GM12878 (cell line): ENCODE measurements at places on chromosomes 1 and 21. TPM values are rescaled to one million over a fixed set of nuclear protein-coding genes. Genes with fewer than 3 reads are reported as not detected.

- DNase-seq: no peak
Observed at GRCh38 chr1:56797065-56797685, 22.0 kb downstream of the FYB2 start.

DNA sequence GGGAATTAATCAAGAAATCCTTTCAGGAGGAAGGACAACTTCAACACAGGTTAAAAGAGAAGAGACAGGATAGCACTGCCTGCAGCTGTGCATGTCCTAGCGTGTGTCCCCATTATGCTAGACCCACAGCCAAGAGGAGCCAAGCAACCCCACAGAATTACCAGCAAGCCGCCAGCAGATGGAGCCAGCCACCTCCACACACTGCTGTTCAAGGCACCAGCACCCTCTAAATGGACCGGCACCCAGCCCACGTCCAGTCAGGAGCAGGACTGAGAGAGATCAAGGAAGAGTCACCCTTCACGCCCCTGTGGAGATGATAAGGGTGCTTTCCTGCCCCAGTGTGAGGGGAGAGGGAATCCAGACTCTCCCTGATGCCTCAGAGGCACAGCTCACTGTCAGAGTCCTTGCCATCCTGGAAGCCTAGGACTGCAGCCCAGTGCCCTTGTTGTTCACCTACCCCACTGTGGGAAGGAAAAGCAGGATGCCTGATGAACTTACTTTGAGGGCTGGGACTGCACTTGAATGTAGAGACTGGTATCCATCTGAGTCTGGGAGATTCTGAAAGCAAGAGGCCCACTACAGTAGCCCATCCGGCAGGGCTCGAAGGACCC lies 37.1 kb upstream of the CTTNBP2NL start:
- no peak for DNase-seq

DNA sequence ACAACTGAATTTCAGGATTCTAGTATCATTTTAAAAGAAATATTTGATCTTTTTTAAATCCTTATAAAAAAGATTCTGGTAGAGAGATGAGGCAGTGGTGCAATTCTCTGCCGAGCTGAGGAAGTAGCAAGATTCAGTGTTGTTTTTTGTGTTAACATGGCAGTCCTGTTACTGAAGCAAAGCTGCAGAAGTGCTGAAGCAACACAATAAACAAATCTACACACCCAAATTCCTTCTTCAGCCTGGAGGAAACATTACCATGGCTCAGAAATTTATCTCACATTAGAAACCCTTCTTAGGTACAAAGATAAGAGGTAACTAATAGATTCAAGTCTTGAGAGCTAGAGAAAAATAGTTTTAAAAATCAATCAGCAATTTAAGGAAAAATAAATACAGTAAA lies 216.0 kb downstream of the DENND1B start:
- no peak for DNase-seq

- no peak for DNase-seq
Observed at GRCh38 chr1:96309783-96310182, 411.8 kb upstream of the PTBP2 start.

Gene PALMD
- 0.05 TPM in 1 of 2 replicates, not detected in the other for total RNA-seq

GRCh38 chr1:159653201-159653600 lies 61.2 kb downstream of the CRP start:
- DNase-seq: no peak

- no peak for DNase-seq
Observed at GRCh38 chr1:228364706-228365213, 41.9 kb downstream of the TRIM11 start.

GRCh38 chr1:229155472-229155871 lies 115.4 kb upstream of the RAB4A start:
- DNase-seq: no peak

- DNase-seq: no peak
Observed at GRCh38 chr1:30120245-30121000, 603.0 kb downstream of the MATN1 start.

Gene ADORA1
- total RNA-seq: not detected in 2 replicates

- no peak for DNase-seq
Observed at GRCh38 chr1:208177656-208178055, 66.5 kb downstream of the PLXNA2 start.

GRCh38 chr21:45699251-45699942 lies 55.9 kb downstream of the PCBP3 start:
- DNase-seq: peak; percentile 11

DNA sequence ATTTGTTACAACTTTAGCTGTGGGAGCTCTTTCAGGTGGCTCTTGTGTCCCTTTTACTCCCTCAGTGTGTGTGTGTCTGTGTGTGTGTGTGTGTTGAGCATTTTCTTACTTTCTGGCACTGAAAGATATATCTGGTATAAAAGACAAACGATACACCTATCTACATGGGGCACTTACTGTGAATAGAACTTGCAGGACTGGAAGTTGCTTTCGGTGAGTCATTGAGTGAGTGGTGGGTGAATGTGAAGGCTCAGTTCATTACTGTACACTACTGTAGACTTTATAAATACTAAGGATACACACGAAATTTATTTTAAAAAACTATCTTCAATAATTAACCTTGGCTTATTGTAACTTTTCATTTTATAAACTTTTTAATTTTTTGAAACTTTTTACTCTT lies 38.7 kb downstream of the BTBD8 start:
- no peak for DNase-seq

- no peak for DNase-seq
Observed at GRCh38 chr1:1236945-1237873, 5.2 kb downstream of the B3GALT6 start.

- no peak for DNase-seq
Observed at GRCh38 chr1:51564124-51564523, 45.1 kb upstream of the EPS15 start.

DNA sequence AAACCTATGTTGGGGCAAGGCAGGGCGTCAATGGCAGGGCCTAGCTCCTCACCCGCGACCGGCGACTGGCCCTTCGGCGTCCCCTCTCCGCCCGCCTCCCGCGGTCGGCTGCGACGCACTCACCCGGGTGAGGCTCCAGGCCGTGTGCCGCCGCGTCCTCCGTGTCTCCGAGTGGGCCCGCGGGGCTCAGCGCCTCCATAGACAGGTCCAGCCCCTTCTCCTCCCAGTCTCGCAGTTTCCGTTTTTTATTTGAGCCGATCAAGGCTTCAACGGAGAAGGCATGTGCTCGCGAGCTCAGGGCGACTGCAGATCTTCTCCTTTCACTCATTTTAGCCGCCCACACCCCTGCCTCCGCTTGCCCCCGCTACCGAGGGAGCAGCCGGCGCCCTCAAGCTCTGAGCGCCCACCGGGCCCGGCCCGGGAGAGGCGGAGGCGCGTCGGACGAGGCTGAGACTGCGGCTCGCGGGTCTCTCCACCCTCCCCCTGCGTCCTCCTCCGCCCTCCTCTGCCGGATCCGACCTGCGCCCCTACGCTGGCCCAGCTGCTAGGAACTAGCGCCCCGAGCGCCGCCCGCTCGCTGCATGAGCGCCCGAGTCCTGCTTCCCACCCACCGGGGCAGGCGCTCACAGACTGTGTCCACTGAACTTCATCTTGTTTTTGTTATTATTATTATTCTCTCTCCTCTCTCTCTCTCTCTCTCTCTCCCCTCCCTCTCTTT lies 516 bp downstream of the TBX15 start:
- DNase-seq: no peak

GRCh38 chr1:192376374-192376773 lies 59.6 kb downstream of the RGS21 start:
- no peak for DNase-seq

Gene POU3F1
- total RNA-seq: 0.38 and 0.53 TPM in 2 replicates

- DNase-seq: no peak
Observed at GRCh38 chr1:209038316-209038715, 545.2 kb upstream of the CAMK1G start.

- no peak for DNase-seq
Observed at GRCh38 chr1:47420547-47420946, 4.5 kb downstream of the FOXE3 start.

GRCh38 chr1:13748610-13749505 lies 48.9 kb downstream of the PRDM2 start:
- peak; percentile 61 for DNase-seq

Gene DCLRE1B
- 13.6 and 14.3 TPM in 2 replicates for total RNA-seq

GRCh38 chr1:46520063-46520911 lies 30.7 kb downstream of the DMBX1 start:
- DNase-seq: no peak

DNA sequence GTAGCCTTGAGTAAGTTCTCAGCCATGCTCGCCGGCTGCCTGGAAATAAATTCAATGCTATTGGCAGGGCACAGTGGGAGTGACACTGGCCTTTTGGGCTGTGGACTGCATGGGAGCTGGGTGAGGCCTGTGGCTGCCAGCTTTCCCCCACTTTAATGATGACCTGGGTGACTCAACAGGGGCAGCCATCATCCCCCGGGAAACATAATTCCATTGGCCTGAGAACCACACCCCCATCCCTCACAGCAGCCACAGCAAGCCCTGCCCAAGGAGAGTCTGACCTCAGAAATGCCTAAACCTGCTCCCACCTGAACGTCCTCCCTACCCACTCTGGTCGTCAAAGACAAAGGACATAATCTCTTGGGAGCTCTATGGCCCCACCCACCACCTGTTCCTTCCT lies 384.0 kb downstream of the LTN1 start:
- DNase-seq: no peak

DNA sequence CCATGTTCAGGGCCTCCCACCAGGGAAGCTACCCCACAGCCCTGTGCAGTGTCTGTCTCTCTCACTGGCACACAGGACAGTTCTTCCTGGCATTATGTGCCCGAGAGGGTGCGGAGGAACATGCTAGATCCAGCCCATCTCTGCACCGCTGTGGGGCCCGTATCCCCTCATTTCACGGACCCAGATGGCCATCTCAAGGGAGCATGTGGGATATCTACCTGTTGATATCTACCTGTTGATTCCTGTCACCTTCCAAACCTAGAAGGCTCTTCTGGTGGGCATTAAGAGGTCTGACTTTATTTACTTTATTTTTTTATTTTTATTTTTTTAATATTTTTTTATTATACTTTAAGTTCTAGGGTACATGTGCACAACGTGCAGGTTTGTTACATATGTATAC lies 11.7 kb downstream of the PIK3CD start:
- DNase-seq: no peak

GRCh38 chr21:37665230-37666024 lies 250.8 kb downstream of the KCNJ6 start:
- DNase-seq: no peak

DNA sequence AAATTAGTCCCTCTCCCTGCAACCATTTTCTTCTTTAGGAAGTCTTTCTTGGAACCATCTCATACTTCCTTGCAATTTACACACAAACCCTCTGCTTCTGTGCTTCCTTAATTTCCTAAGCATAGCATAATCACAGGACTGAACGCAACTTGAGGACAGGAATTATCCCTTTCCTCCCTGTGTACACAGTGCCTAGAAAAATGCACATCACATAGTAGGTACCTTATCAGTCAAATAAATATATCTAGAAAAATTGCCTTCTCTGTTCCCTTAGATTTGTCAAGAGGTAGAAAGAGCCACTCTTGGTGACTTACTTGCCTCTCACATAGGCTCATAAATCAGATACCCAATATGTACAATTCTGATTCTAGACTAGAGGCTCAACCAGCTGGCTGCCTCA lies 4.9 kb downstream of the ASPM start:
- no peak for DNase-seq

- no peak for DNase-seq
Observed at GRCh38 chr1:213245260-213245910, 194.3 kb downstream of the RPS6KC1 start.

GRCh38 chr1:237570530-237570929 lies 320.2 kb downstream of the ZP4 start:
- no peak for DNase-seq

- no peak for DNase-seq
Observed at GRCh38 chr1:66671455-66671854, 80.8 kb upstream of the DYNLT5 start.

GRCh38 chr1:221172841-221173240 lies 293.6 kb downstream of the HLX start:
- no peak for DNase-seq

DNA sequence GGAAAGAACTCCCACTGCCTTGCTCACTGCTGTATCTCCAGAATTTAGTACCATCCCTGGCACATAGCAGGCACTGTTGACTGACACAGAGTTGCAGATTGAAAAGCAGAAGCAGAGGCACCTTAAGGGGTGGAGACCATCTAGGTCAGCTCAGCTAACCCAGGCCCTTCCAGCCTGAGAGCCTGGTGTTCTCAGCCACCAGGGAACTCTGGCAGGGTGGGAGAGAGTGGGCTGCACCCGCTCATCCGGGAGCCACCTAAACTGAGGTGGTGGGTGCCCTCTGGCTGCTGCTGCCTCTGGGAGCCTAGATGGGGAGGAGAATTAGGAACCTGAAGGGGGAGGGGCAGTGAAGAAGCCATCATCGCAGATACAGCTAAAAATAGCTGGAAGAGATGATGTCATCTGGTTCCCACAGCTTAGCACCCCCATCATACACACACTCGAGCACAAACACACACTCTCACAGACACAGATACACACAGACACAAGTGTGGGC lies 1.5 kb upstream of the TSPAN1 start:
- no peak for DNase-seq

Gene RHBDL2
- not detected in 2 replicates for total RNA-seq

DNA sequence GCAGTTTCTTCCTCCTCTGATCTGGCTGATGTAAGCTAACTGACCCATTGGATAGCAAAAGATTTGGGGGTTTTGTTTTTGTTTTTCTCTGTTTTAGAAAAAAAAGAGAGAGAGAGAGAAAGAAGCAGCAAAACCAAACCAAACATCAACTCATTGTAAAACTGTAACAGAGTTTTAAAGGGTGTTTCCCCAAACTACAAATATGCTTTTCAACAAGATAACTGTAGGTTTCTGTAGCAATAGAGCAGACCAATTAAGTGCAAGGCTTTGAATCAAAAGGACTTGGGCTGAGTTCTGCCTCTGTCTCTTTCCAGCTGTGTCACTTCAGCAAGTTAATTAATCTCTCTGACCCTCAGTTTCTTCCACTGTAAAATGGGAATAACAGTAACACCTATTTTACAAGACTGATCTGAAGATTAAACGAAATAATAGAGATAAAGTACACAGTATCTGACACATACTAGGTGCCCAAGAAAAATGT lies 44.5 kb downstream of the RRAGC start:
- DNase-seq: peak; percentile 21

- no peak for DNase-seq
Observed at GRCh38 chr1:202579806-202580205, 130.4 kb downstream of the SYT2 start.

GRCh38 chr1:25529518-25530185 lies 13.8 kb upstream of the LDLRAP1 start:
- no peak for DNase-seq

DNA sequence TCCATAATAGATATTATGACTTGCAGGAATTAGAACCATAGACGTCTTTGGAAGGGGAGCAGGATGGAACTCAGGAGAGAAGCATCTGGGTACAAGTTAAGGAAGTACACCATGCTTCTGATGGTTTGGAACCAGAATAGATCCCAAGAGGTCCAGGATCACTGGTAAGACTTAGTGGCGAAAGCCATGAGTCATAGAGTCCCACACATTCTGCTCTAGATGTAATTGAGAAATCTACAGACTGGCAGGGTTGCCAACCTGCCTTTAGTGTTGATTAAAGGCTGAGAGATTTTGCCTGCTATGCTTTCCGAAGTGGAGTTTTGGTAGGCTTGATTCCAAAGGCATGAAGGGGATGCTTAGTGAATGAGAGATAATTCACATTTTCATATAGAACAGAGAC lies 57.1 kb upstream of the C1orf87 start:
- DNase-seq: no peak

Gene DNASE2B
- not detected in 2 replicates for total RNA-seq
